Chondrocyte (in vitro differentiated cells): ENCODE measurements at places on chromosomes 1 and 21. TPM values are rescaled to one million over a fixed set of nuclear protein-coding genes. Genes with fewer than 3 reads are reported as not detected.

GRCh38 chr1:220290140-220290761 is 18.0 kb upstream of the RAB3GAP2 start:
- H3K4me1 ChIP-seq, result no peaks in the 10 kb centered on the region
- peaks cover 13% of the 10 kb centered on the region for H3K27me3 ChIP-seq
- no peak for DNase-seq
- H3K36me3 ChIP-seq, result no peaks in the 10 kb centered on the region
- no peak overlapping the region for H3K4me3 ChIP-seq

The LRRC39 gene
- total RNA-seq, result 1.00 to 1.3 TPM in 2 of 3 replicates, not detected in the other

DNA sequence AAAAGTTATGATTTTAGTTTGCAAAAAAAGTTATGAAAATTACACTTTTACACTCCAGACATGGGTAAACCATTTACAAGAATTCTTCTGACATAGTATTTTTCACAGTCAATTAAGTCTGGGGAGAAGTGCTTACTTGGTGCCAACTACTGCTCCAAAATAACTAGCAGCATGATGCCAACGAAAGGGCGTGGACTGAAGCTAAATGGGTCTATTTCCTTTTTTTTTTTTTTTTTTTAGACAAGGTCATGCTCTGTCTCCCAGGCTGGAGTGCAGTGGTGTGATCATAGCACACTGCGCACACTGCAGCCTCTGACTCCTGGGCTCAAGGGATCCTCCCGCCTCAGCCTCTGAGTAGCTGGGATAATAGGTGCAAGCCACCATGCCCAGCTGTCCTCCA is 43.2 kb downstream of the FMO4 start:
- H3K4me1 ChIP-seq, result no peaks in the 10 kb centered on the region
- H3K27me3 ChIP-seq, result peaks cover 17% of the 10 kb centered on the region
- peaks cover 3% of the 10 kb centered on the region for H3K36me3 ChIP-seq
- DNase-seq, result no peak

The S100A2 gene
- 15.4 to 22.2 TPM (median 18.9 TPM) in 3 replicates for total RNA-seq

DNA sequence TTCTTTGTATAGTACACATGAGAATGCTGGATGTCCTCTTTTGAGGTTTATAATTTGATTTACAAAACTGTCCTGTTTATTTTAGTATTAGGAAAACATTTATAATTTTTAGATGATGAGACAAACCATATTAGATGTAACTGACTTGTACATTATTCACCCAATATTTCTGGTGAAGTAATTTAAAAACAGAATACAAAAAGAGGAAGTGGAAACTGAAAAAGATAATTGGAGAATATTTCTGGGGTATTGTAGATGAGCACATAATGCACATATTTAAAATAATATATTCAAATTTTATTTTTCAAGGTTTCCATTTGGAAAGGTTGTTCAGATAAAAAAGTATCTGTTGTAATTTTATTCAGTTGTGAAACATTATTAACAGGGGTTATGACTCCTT is 40.7 kb downstream of the XPR1 start:
- H3K4me1 ChIP-seq, result peaks cover 26% of the 10 kb centered on the region
- peaks cover 6% of the 10 kb centered on the region for H3K36me3 ChIP-seq
- H3K27me3 ChIP-seq, result no peaks in the 10 kb centered on the region
- DNase-seq, result no peak
- H3K27ac ChIP-seq, result no peak overlapping the region

DNA sequence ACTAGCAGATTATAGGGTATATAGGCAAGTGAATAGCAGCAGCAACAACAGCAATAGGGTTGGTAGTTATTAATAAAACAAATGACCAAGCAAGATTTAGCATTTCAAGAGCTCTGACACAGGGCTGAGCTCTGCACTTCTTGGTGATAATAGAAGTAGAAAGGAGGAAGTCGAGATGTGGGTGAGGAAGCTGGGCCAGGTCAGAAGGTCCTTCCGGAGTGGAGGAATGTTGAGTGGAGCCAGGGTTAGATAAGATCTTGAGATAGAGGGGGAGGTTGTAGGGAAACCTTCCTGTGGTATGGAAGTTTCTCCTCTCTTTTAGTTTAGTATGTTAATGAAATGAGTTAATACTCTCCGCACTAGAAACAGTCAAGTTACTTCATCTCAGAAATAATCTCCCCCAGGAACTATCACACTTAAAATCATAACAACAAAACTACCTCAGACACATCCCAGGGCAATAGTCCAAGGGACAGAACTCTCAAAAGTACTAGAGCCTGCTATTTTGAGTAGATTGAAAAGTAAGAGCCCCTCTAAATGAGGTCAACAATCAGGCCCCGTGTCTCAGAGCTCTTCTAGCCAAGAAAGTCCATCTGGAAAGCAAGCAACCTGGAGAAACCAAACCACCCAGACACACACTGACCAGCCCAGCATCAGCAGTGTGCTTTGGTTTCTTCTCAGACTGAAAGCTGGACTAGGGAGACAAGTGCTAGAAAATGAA is 45.4 kb upstream of the ATP1B1 start:
- no peak overlapping the region for H3K27ac ChIP-seq
- no peaks in the 10 kb centered on the region for H3K27me3 ChIP-seq
- H3K36me3 ChIP-seq, result no peaks in the 10 kb centered on the region
- H3K4me3 ChIP-seq, result no peak overlapping the region

The PADI3 gene
- not detected in 3 replicates for total RNA-seq

DNA sequence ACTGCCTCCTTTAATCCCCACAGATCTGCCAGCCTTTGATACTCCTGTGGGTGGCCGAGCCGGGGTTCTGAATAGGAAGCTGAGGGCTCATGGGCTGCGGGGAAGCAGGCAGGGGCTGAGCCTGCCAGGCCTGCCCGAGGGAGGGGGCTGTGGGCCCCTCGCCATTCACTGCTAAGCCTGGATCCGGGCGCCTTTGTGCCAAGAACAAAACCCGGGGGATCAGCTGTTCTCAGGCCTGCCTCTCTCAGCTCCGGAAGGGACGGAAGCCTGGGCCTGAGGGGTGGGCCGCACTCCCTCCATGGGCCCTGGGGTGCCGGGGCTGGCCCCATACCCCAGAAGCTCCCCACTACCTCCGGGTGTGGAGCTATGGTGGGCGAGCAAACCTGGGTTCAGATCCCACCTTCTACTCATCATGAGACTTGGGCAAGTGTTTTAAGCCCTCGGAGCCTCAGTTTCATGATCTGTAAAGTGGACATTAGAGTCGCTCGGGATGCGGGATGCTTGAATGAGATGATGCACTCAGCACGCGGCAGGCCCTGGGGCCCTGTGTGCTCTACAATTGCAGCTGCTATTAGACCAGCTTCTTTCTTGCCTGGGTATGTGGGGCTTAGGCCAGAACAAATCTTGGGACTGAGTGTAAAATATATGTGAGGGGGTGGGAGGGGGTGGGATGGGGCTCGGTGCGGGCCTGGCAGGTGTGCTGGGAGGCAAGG is 19.2 kb upstream of the EPHA2 start:
- no peak overlapping the region for H3K4me3 ChIP-seq
- no peaks in the 10 kb centered on the region for H3K27me3 ChIP-seq
- H3K36me3 ChIP-seq, result no peaks in the 10 kb centered on the region
- peak overlapping the region; percentile 98 for H3K27ac ChIP-seq

- no peak overlapping the region for H3K4me3 ChIP-seq
- DNase-seq, result no peak
- no peaks in the 10 kb centered on the region for H3K27me3 ChIP-seq
- no peaks in the 10 kb centered on the region for H3K4me1 ChIP-seq
- no peak overlapping the region for H3K27ac ChIP-seq
- peaks cover 1% of the 10 kb centered on the region for H3K36me3 ChIP-seq
Measured at GRCh38 chr1:14642712-14643111, 44.2 kb downstream of the KAZN start.

GRCh38 chr1:78465143-78465542 is 25.6 kb upstream of the PTGFR start:
- H3K36me3 ChIP-seq, result no peaks in the 10 kb centered on the region
- peaks cover 5% of the 10 kb centered on the region for H3K27me3 ChIP-seq
- peak; percentile 54 for DNase-seq
- no peak overlapping the region for H3K27ac ChIP-seq
- no peaks in the 10 kb centered on the region for H3K4me1 ChIP-seq

- H3K27ac ChIP-seq, result no peak overlapping the region
- H3K36me3 ChIP-seq, result no peaks in the 10 kb centered on the region
- no peak for DNase-seq
- H3K4me1 ChIP-seq, result peaks cover 14% of the 10 kb centered on the region
Measured at GRCh38 chr1:240295811-240296210, 204.1 kb downstream of the FMN2 start.

GRCh38 chr1:201505503-201505890 is 1.4 kb downstream of the CSRP1 start:
- H3K36me3 ChIP-seq, result no peaks in the 10 kb centered on the region
- peak overlapping the region; percentile 79 for H3K27ac ChIP-seq
- H3K4me1 ChIP-seq, result peaks cover 55% of the 10 kb centered on the region
- no peaks in the 10 kb centered on the region for H3K27me3 ChIP-seq
- DNase-seq, result no peak

The ACTRT2 gene
- not detected in 3 replicates for total RNA-seq

The KIF2C gene
- 5.4 to 6.7 TPM (median 6.2 TPM) in 3 replicates for total RNA-seq

- peak overlapping the region; percentile 97 for H3K27ac ChIP-seq
- H3K4me1 ChIP-seq, result peaks cover 35% of the 10 kb centered on the region
- peak overlapping the region; percentile 96 for H3K4me3 ChIP-seq
- DNase-seq, result no peak
- no peaks in the 10 kb centered on the region for H3K27me3 ChIP-seq
Measured at GRCh38 chr1:234373959-234374254, 651 bp downstream of the COA6 start.

- no peak for DNase-seq
- H3K27ac ChIP-seq, result peak overlapping the region; percentile 81
- no peaks in the 10 kb centered on the region for H3K27me3 ChIP-seq
- no peak overlapping the region for H3K4me3 ChIP-seq
- H3K4me1 ChIP-seq, result peaks cover 38% of the 10 kb centered on the region
Measured at GRCh38 chr1:168689726-168690602, 39.0 kb downstream of the DPT start.

DNA sequence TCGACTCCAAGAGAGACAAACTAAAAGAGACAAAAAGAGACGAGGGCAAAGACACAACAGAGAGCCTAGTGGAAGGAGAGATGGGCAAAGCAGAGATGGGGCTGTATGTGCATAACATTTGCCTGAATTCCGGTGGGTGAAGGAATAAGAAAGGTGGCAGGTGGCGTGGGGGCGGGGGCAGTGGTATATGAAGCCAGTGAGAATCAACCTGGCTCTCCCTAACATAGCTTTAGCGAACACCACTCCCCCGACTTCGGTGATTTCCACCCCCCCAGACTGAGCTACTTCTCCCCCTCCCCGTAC is 1.1 kb downstream of the INKA2 start:
- peaks cover 11% of the 10 kb centered on the region for H3K4me1 ChIP-seq
- no peak for DNase-seq
- H3K27ac ChIP-seq, result peak overlapping the region; percentile 39
- H3K27me3 ChIP-seq, result no peaks in the 10 kb centered on the region
- peak overlapping the region; percentile 84 for H3K4me3 ChIP-seq

- peak; percentile 71 for DNase-seq
- H3K4me3 ChIP-seq, result no peak overlapping the region
- H3K36me3 ChIP-seq, result no peaks in the 10 kb centered on the region
- no peaks in the 10 kb centered on the region for H3K4me1 ChIP-seq
- no peaks in the 10 kb centered on the region for H3K27me3 ChIP-seq
Measured at GRCh38 chr1:81221564-81221963, 579.2 kb upstream of the ADGRL2 start.

DNA sequence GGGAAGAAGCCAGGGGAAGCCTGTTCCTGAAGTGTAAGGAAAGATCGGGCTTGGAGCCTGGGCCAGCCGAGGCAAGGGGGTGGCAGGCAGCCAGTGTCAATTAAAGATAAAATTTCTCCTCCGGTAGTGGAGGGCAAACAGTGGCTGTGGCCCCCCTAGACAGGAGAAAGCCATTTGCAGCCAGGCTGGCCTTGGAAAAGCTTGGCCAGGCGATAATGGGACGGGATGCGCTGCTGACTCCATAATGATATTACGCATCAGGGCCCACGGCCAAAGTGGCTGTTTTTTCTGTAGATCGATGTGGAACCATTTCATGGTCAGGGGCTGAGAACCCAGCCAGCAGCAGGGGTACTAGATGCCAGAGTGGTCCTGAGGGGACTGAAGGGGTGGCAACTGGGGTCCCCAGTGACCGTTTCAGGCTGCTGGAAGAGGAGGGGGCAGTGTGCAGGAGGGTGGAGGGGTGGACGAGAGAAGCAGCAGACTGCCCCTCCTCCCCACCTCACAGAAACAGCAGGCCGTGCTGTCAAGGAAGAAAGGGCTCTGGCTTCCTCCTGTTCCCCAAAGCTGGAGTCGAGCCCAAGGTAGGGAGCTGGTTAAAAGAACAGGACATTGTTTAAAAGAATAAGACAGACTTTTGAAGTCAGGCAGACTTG is 25.2 kb downstream of the KCNC4 start:
- H3K27ac ChIP-seq, result no peak overlapping the region
- H3K27me3 ChIP-seq, result peaks cover 3% of the 10 kb centered on the region
- no peak overlapping the region for H3K4me3 ChIP-seq
- peaks cover 3% of the 10 kb centered on the region for H3K36me3 ChIP-seq
- DNase-seq, result no peak

DNA sequence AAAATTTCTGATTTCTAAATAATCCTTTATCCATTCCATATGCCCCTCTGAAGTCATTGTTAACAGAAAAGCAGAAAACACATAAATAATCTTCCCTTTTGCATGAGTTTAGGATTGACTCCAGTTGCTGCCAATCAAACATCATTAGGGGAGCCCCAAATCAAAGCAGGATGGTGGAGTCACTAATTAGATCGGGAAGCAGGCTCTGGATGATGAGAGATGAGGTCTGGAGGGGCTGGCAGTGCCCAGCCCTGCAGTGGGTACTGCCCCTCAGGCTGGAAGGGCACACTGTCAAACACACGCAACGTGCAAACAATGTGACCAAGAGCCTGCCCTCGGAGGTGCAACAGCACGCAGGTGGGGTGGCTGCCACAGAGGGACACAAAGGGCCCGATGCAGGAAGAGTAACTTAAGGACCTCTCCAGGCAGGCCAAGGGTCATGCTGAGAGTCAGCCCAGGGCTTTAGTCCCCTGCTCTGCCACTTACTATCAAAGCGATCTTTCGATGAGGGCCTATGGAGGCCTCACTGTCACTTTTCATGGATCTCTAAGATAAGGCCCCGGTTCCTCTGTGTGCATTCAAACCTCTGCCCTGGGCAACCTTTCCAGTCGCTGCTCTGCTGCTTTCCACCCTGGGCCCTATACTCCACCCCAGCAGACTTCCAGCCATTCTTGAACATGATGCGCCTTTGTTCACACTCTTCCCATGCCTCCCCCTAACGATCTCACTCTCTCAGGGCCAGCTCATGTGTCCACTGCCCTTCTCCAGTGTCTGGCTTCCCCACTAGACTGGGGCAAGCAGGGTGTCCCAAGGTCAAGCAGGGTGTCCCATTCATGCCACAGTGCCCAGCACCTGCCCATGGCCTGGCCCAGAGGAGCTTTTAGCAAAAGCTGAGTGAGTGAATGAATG is 98.9 kb downstream of the DMRTB1 start:
- H3K4me1 ChIP-seq, result peaks cover 28% of the 10 kb centered on the region
- peaks cover 1% of the 10 kb centered on the region for H3K36me3 ChIP-seq
- H3K27ac ChIP-seq, result no peak overlapping the region
- DNase-seq, result peak; percentile 55
- H3K4me3 ChIP-seq, result no peak overlapping the region

- H3K4me3 ChIP-seq, result no peak overlapping the region
- H3K4me1 ChIP-seq, result no peaks in the 10 kb centered on the region
- no peak for DNase-seq
- no peaks in the 10 kb centered on the region for H3K36me3 ChIP-seq
- H3K27me3 ChIP-seq, result no peaks in the 10 kb centered on the region
- no peak overlapping the region for H3K27ac ChIP-seq
Measured at GRCh38 chr1:152501704-152502103, 8.9 kb upstream of the LCE5A start.

The RGS13 gene
- not detected in 3 replicates for total RNA-seq

- no peak overlapping the region for H3K4me3 ChIP-seq
- H3K27ac ChIP-seq, result no peak overlapping the region
- peaks cover 30% of the 10 kb centered on the region for H3K27me3 ChIP-seq
Measured at GRCh38 chr1:117244971-117245370, 34.2 kb upstream of the VTCN1 start.

The ETS2 gene
- total RNA-seq, result 12.0 to 14.2 TPM (median 13.6 TPM) in 3 replicates

- no peaks in the 10 kb centered on the region for H3K36me3 ChIP-seq
- no peaks in the 10 kb centered on the region for H3K4me1 ChIP-seq
- no peak for DNase-seq
Measured at GRCh38 chr21:29669416-29669815, 270.4 kb downstream of the GRIK1 start.
